ENCODE measurements at places on chromosomes 4 and X.

DNA sequence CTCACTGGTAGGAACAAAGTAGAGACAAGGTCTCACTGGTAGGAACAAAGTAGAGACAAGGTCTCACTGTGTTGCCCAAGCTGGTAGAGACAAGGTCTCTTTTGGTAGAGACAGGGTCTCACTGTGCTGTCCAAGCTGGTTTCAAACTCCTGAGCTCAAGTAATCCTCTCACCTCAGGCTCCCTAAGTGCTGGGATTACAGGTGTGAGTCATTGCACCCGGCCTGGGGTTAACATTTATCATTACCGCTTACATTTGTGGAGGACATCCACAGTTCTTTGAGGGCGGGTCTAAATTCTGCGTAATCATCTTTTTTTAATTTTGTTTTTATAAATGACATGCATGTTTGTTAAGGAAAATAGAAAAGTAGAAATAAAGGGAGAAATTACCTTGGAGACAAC lies 12.0 kb downstream of the RAB33B start:
- DNase-seq = no peak

DNA sequence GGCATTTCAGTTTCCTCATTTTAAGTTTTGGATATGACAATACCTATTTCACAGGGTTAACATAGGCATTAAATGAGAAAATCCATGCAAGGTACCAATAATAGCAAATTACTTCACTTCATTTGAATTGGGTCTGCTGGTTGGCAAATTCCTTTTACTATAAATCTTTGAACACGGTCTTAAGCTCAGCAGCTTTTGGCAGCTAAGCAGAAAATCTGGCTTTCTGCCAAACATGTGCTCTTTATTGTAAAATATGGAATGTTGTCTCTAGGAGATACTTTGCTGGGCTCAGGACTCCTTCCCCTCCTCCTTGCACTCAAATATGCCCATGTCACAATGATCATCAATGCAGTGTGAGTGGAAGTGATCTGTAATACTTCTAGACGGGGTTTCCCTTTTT lies 16.8 kb upstream of the DMP1 start:
- DNase-seq = no peak

GRCh38 chr4:181272422-181272821 lies 970.8 kb upstream of the TENM3 start:
- DNase-seq = no peak

DNA sequence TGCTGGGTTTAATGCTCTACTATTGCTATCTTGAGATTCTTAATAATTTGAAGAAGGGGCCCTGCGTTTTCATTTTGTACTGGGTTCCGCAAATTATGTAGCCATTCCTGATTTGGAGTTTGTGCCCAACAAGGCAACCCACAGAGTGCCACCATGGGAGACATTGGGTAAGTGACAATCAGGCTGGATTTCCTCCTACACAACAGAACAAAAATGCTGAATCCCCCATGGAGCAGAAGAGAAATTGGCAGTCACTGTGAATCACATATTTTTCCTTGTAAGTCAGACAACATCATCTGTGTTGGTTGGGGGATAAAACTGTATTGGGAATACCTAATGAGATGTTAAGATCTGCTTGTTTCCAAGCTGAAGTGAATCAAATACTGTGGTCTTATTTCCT lies 80.9 kb downstream of the CNGA2 start:
- no peak for DNase-seq

- no peak for DNase-seq
These were observed 18.0 kb downstream of the CRMP1 start for GRCh38 chr4:5874811-5875449.

DNA sequence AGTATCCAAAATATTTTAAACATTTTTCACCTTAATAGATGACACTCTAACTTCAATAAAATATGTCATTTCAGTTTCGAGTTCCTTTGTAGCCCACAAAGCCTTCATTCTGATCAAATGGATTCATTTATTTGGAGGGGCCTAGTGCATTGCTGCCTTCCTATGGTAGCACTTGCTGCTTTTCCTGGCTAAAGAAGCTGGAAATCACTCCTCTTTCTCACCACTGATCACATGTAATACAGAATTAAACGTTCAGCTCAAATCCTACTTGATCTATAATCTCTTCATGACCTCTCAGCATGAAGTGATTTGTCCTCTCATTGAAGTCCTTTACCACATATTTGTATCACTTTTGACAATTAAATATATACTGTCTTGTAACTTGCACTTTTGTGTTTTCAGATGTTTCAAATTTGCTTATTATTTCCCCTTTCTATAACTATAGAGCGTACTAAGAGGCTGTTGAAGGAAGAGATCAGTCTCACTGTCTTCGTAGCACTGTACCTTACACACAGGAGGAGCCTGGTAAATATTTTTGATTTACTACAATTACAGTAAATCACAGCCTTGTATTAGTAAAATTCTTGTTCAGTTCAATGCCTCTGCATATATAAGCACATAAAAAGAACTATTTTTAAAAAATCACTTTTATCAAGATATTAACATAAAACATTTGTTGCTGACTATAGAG lies 555 bp downstream of the CFI start:
- no peak for DNase-seq

DNA sequence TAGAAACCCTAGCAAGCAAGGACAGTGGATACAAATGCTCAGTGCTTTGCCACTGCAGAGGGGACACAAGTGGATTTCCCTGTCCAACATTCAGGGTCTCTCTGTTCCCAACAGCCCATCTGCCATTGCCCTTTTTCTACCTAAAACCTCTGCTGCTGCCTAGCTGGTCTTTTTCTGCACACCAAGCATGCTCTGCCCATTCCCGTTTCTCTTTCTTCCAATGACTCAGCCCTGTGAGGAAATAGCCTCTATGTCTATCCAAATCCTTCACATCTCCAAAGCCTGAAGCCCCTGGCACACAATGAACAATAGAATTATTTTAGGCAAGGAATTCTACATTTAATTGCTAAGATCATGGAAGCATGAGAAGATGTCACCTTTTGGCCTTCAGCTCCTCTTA lies 5.7 kb upstream of the AMELX start:
- DNase-seq = no peak

DNA sequence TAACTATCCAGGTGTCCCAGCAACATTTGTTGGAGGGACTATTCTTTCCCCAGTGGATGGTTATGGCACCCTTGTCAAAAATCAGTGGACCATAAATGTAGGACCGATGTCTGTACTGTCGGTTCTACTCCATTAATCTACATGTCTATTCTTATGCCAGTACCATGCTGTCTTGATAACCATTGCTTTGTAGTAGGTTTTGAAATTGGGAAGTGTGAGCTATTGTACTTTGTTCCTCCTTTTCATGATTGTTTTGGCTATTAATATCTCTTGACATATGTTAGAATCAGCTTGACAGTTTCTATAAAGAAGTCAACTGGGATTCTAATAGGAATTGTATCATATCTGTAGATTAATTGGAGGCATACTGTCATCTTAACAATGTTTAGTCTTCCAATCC lies 112.7 kb downstream of the HNRNPD start:
- no peak for DNase-seq

DNA sequence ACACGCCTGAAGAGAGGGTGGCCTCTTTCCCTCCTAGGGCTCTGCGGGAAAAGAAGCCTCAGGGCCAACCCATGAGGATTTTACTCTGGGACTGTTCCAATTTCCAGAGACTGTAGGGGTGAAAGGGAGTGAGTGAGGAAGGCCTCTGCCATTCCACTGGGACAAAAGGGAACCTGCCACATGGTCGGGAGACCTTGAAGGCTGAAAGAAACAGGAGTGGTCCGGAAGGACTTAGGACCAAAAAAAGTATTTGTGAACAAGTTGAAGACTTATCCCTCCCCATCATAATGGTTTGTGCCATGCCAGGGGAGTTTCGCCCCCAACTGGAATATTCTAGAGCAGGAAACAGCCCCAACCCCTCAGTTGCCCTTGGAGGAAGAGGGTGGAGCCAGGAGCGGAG lies at the start of gene TEX13B:
TEX13B (minus strand) TSS at position 15 of the 400 bp plus-strand sequence. CDS start 243 bp downstream, outside the sequence.
- DNase-seq = no peak

GRCh38 chr4:112036886-112037285 lies 108.4 kb upstream of the FAM241A start:
- DNase-seq = no peak

- no peak for DNase-seq
These were observed 88.3 kb downstream of the FHDC1 start for GRCh38 chr4:153024466-153024865.

GRCh38 chr4:47837094-47837907 lies 566 bp downstream of the CORIN start:
- no peak for DNase-seq

GRCh38 chr4:175927121-175927520 lies 115.1 kb upstream of the GPM6A start:
- no peak for DNase-seq

- DNase-seq = no peak
These were observed 3.7 kb downstream of the NUP54 start for GRCh38 chr4:76144546-76144945.

GRCh38 chr4:119229908-119230687 lies 17.6 kb downstream of the USP53 start:
- DNase-seq = no peak

GRCh38 chr4:176845636-176846035 lies 52.9 kb upstream of the VEGFC start:
- DNase-seq = no peak

DNA sequence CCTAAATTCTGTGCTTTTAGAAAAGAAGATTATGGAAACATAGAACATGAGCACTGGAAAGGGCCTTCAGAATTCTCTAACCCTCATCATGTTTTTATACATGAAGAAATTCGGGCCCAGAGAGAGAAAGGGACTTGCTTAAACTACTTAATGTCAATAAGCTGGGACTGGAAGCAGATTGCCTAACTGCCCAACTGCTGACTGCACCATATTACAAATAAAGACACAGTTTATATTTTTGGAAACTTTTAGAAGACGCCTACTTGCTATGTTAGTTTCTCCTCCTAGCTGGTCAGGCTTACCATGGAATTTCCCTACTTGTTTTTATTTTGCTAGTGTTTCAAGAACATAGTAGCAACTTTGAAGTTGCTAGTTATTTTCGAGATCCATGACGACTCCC lies 47.1 kb downstream of the SLC9A6 start:
- DNase-seq = no peak

DNA sequence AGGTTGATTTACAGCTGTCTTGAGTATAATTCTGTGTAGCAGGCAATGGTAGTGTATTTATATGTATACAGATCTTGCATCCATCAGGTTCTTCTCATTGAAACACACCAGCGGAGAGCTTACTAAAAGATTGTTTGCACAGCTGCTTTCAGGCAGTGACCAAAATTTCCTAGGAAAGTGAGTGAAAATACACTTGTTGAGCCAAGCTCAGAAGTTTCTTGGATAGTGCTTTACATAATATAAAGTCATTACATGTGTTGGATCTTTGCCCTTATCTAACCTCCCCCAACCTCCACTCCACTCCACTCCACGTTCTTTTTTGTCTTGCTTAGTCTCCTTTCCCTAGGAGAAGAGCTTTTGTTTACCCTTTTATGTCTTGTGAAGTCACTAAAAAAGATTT lies 34.1 kb downstream of the CNKSR2 start:
- no peak for DNase-seq

DNA sequence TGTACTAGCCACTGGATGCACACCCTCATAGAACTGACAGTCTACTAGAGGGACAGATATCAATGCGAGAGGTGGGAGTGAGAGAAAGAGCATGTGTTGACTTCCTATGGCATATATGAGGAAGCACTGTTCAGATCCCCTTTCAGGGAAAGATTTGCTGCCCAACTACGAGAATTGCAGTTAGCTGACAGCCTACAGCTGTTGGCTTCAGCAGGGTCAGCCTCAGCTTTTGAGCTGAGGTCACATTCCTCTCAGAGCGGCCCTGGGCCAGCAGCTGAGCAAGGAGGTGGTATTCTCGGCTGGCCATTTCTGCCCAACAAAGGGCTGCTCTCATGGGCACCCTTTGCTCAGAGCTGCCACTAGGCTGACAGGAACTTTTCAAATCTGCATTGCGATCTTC lies 580.2 kb downstream of the MID1IP1 start:
- no peak for DNase-seq

GRCh38 chr4:74415602-74416300 lies 29.2 kb upstream of the AREG start:
- no peak for DNase-seq

DNA sequence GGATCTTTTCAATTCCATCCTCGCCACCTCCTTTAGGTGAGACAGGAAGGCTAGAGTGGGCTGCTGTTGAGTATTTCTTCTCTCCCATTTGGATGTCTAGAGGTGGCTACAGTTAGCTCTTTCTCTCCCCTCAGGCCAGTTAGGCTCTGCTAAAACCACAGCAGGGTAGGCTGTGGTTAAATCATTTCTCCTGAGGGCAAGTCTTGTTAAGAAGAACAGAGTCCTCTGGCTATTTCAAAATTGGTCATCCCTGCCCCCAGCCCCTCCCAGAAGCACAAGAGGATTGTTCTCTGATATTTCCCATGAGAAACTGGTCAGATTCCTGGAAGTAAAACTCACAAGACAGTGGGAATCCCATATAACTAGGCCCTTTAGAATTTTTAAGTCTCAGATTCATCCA lies 1359.5 kb downstream of the TECRL start:
- DNase-seq = no peak

DNA sequence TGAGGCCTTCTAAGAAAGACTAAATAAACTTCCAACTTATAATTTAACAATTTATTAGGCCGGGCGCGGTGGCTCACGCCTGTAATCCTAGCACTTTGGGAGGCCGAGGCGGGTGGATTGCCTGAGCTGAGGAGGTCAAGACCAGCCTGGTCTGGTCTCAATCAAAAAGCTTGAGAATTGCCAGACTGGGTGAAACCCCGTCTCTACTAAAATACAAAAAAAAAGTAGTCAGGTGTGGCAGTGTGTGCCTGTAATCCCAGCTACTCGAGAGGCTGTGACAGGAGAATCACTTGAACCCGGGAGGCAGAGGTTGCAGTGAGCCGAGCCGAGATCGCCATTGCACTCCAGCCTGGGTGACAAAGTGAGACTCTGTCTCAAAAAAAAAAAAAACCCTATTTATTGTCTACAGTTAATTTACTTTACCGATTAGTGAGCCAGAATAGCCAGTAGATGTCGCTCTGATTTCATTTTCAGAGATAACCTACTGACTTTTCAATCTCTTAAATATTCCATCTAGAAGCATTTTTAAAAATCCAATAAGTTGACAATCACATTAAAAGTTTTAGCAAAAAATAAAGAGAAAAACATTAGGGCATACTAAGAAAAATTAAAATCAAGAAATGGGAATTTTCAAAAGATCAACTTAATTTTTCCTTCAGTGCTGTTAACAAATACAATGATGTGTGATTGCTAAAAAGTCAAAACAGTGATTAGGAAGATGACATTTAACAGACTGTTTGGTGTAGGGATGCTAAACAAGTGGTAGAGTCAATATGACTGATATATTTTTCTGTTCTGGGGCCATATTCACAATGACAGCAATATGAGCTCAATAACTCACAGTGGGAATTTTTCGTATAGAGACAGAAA lies 4.3 kb upstream of the SHROOM3 start:
- no peak for DNase-seq

Measured in stimulated activated CD4-positive, alpha-beta T cell treated with anti-CD3 and anti-CD28 coated beads, TNF-alpha, amount 100 ng/mL, for 1 hour (primary cell).